ENCODE measurements at places on chromosomes 3 and 15. TPM values are rescaled to one million over a fixed set of nuclear protein-coding genes. Genes with fewer than 3 reads are reported as not detected.

SST gene
- total RNA-seq = not detected

PEX5L gene
- total RNA-seq = 1.1 TPM

ACVR2B gene
- total RNA-seq = 5.8 TPM

- no peak for DNase-seq
Measured at GRCh38 chr3:119388577-119388976, 74.8 kb downstream of the TMEM39A start.

GCSAM gene
- not detected for total RNA-seq
